ENCODE measurements at places on chromosomes 3 and 15.

GRCh38 chr3:47283591-47284364 lies 1.0 kb downstream of the KLHL18 start:
- peak; percentile 66 for DNase-seq

- peak; percentile 34 for DNase-seq
These were observed 75.0 kb downstream of the SEMA5B start for GRCh38 chr3:122952520-122952919.

- no peak for DNase-seq
These were observed 43.7 kb upstream of the ATP2C1 start for GRCh38 chr3:130850044-130850797.

DNA sequence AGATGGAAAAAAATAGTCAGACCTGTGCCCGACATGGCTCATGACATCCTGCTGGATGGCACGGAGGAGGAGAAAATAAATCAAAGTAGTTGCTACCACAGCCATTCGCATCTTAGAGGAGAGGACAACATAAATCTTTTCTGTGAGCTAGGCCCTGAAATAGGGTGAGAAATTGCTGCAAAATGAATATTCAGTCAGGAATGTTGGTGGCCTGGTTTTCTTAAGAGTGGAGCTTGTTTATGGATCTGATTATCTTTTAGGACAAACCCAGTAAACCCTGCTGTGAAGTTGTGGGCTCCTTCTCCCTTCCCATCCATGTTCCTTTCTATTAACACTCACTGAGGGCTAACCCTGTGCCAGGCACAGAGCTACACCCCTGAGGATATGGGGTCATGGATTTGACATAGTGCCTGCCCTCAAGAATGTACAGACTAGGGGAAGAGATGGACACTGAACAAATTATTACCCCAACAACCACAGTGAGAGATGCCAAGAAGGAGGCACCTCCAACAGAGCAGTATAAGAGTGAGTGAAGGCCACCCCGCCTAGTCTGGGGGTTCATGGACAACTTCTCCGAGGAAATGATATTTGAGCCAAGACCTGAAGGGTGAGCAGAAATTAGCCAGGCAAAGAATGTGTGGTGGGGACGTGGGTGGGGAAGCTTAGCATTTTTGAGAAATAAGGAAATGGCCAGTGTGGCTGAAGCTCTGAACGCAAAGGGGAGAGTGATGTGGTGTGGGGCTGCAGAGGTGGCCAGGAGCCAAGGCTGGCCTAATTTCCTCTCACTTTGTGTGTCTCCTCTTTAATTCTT lies 68.9 kb upstream of the ARL8B start:
- DNase-seq, result no peak

DNA sequence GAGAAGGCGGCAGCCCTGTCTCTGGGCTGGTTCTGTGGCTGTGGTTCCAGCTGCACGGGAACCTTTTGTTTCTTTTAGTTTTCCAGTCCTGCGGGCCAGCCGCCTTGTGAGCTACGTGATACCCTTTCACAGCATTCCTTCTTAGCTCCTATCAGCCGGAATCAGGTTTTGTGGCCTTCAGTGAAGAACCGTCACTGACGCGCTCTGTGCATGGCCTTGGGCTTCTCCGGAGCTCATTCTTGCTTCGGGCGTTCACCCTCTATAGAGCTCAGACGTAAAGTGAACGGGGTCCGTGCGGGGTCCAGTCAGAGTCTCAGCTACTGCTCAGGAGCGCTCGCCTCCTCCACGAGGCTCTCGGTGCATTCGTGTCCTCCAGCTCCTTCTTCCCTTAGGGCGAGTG lies 166.7 kb downstream of the FAM43A start:
- no peak for DNase-seq

Measured in upper lobe of left lung (tissue), 6 donors.